Psoas muscle (tissue), 8 donors: ENCODE measurements at places on chromosomes 1 and 21. TPM values are rescaled to one million over a fixed set of nuclear protein-coding genes. Genes with fewer than 3 reads are reported as not detected.

- DNase-seq: peak; percentile 88
Observed at GRCh38 chr1:205523891-205524793, 19.7 kb downstream of the CDK18 start.

Gene AIRE
- 0.17 TPM for polyA plus RNA-seq

DNA sequence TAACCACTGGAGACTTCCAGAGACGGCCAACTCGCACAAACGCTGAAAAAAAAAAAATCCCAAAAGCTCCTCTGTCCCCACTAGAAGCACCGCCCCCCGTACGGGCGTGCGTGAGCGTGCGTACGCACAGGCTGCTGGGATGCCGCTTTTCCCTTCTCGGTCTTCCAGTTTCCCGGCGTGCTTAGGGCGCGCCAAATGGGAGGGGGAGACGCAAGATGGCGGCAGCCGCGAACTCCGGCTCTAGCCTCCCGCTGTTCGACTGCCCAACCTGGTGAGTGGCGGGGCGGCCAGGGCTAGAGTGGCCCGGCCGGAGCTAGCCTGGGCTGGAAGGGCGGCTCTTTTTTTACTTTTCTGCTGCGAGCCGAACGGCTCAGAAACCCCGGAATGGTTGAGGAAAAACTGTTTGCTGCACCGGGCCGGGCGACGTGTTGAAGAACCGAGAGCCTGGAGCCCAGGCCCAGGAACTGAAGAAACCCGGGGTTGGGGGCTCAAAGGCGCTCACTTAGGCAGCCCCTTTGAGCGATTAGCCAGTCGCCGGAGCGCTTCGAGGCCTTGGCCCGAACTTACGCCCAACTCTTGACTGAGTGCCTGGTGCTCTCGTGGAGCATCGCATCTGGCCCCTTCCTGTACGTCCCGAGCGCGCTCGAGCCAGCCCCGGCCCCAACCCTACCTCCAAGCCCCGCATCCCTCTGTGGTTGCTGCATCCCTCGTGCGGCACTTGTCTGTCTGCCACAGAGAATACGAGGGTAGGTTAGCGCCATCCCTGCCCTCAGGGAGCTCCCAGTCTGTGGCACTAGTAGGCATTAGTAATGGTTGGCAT, at the start of gene PPP1R8:
TSS of gene PPP1R8 (plus strand) at position 162 of the 820 bp plus-strand sequence. CDS start at position 216, 54 bp downstream.
- DNase-seq: peak; percentile 96

DNA sequence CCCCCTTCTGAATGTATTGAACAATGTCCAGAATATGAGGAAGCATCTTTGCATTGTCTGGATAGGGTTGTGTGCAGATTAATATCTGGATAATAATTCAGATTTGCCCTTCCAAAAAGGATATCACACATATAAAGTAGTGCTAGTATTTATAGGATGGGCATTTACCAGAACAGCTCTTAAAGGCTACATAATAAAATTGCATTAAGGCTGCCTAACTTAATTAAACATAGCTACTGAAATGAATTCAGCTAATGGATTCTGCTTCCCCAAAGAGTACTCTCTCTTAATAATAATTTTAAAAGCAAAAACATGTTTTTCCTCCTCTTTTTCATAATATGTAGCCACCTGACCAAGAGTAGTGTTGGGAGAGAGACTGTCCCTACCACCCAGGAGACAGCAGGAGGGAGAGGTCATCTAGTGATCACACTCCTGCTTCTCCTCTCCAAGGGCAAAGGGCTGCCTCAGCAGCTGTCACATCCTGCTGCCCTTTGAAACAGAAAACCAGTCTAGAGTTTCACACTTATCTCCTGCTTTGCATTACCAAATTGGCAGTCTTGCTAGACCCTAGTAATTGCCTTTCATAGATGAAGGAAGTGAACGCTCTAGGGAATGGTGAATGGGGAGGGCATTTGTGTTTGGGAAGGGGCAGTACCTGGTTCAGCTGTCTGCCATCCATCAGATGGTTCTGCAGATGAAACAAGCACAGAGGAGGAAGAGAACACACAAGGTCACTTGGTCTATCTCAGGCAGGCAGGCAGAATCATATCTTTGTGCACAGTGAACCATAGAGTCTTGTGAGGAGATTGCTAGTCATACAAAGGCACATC, 29.3 kb upstream of the DDAH1 start:
- DNase-seq: no peak

DNA sequence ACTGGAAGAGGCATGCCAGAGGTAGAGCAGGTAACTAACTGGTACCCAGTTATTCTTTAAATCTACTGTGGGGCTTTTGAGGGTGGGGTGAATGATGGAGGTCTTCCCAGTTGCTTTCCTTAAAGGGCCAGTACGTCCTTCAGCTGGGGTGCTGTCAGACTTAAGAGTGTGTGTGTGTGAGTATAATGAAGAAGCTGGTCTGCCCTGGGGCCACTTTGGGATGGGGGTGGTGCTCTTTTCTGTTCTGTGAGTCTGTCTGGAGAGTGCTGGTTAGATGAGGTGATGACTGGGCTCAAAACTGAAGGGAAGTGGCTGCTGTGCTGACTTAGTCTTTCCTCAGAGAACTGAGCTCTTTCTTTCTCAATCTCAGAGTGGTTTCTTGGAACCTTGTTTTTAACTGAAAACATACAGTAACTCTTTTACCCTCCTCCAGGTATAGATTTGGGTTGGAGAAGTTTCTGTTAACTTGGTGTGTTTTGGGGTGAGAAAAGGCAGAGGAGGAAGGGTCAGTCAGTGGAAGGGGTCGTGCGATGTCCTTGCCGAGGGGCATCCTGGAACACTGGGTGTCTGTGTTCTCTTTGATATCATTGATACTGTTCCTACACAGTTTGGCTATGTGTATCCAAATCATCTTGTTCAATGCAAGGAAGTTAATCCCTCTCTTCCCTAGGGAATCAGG, 746 bp downstream of the MACF1 start:
- peak; percentile 58 for DNase-seq

Gene CR1L
- 0.05 TPM for polyA plus RNA-seq

DNA sequence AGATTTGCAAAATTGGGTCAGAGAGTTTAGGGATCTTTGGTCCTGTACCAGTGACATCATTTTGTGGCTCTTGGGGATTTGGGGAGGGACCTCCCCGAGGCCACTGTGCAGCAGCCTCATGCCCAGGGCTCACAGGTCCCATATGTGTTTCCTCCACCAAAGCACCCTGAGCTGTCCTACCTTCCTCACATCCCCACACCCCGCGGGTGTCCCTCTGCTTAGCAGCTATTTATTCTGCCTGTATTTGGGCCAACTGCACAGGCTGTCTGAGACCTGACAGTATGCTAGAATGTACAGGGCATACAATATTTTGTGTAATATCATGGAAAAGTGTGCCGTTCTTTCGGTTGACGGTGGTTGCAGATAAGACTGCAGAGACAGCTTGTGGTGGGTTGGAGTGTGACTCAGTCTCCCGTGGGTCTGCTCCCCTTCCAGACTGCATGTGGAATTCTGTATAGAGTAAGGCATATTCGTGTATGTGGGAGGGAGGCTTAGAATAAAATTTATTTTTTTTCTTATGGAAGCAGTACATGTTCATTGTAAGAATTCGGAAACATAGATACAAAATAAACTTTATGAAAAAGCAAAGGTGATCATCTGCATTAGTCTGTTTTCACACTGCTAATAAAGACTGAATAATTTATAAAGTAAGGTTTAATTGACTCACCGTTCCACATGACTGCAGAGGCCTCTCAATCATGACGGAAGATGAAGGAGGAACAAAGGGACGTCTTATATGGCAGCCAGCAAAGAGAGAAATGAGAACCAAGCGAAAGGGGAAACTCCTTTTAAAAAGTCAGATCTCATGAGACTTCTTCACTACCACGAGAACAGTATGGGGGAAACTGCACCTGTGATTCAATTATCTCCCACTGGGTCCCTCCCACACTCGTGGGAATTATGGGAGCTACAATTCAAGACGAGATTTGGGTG, 84.4 kb downstream of the ADARB1 start:
- no peak for DNase-seq

Gene LAMB3
- 0.98 TPM for polyA plus RNA-seq

- no peak for DNase-seq
Observed at GRCh38 chr1:204102739-204103430, 30.0 kb downstream of the SOX13 start.

Gene OR10Z1
- not detected for polyA plus RNA-seq

- DNase-seq: no peak
Observed at GRCh38 chr1:19087737-19088594, 122.1 kb downstream of the UBR4 start.

DNA sequence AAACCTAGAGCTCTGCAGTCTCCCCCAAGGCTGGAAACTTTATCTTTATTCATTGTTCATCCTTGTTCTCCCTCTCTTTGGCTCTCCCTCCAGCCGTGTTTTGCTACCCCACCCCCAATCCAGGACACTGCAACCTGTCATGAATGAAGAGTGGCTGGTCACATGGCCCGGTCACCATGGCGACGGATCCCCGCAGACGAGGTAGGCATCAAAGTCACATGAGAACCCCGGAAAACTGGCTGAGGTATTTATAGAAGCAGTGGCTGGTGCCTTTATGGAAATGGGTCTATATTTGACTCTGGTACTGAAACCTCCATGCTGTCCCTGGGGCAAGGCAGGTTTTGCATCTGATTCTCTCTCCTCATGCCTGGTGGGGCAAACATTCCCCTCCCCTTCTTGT, 13.4 kb upstream of the SLC6A17 start:
- DNase-seq: no peak

DNA sequence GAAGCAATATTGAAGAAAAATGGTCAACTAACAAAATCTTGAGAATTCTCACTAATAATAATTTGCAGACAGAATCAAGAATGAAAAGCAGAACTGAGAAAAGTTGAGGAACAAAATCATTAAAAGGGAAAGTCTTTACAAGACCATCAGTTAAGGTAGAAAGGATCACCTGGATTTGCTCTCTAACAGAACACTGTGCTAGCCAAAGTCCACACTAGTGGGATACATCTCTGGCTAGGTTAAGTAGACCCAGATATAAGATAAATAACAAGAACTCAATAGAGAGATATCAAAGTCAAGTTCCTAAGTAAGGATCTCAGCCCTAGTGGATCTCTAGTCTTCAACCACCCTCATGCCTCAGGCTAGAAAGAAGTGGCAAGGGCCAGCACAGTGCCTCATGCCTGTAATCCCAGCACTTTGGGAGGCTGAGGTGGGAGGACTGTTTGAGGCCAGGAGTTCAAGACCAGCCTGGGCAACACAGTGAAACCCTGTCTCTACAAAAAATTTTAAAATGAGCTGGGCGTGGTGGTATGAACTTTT, 19.6 kb downstream of the IPP start:
- DNase-seq: no peak

- peak; percentile 43 for DNase-seq
Observed at GRCh38 chr21:36422279-36423098, 37.3 kb downstream of the CHAF1B start.

Gene CELF3
- 0.04 TPM for polyA plus RNA-seq
